Thoracic aorta (tissue), 2 donors: ENCODE measurements at places on chromosomes 7 and 10.
A peak's percentile ranks its signal among the peaks of the same experiment; 100 is the strongest.

- no peak for DNase-seq
Observed at GRCh38 chr7:74038194-74038961, 10.4 kb downstream of the ELN start.

DNA sequence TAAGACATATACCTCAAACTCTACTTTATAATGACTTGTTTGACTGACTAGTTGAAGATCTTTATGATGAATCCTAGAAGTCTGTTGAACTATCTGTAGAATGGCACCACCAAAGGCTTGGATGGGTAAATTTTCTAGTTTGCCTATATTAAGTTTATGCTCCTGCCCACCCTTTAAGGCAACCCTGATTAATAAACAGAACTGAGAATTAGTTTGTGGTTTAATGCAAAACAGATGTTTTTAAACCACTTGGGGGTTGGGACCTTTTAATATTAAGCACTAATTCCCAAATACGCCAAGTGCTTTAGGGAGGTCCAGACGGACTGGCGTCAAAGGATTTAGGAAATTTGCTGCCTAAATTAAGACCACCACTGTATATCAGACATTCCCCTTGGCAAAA lies 20.5 kb downstream of the SMNDC1 start:
- no peak for DNase-seq

DNA sequence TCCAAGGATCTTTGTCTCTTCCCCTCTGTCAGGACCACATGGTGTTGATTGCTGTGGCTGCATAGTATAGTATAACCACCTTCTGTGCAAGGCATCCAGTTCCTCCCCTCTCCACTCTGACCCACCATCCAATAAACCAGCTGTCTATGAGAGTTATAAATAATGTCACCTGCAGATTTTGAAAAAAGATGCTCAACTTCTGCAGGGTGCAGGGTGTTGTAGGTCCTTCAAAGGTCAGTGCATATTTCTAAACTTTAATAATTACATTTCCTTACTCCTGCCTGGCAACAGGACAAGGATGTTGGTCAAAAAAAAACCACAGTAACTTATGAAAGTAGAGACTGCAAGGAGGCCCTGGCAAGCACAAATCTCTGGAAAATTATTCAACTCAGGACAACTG lies 166.2 kb downstream of the PKD1L1 start:
- no peak for DNase-seq

GRCh38 chr7:121961089-121961867 lies 88.3 kb downstream of the PTPRZ1 start:
- no peak for DNase-seq

GRCh38 chr7:40717242-40717641 lies 582.4 kb downstream of the SUGCT start:
- DNase-seq = peak; percentile 22

GRCh38 chr7:124780608-124781007 lies 15.0 kb upstream of the GPR37 start:
- no peak for DNase-seq

GRCh38 chr7:89845952-89846351 lies 308.3 kb upstream of the STEAP1 start:
- no peak for DNase-seq
